ENCODE measurements at places on chromosomes 6 and 20. TPM values are rescaled to one million over a fixed set of nuclear protein-coding genes. Genes with fewer than 3 reads are reported as not detected.

Gene BPIFA1
- not detected for total RNA-seq

Gene C2
- total RNA-seq = 6.5 TPM

DNA sequence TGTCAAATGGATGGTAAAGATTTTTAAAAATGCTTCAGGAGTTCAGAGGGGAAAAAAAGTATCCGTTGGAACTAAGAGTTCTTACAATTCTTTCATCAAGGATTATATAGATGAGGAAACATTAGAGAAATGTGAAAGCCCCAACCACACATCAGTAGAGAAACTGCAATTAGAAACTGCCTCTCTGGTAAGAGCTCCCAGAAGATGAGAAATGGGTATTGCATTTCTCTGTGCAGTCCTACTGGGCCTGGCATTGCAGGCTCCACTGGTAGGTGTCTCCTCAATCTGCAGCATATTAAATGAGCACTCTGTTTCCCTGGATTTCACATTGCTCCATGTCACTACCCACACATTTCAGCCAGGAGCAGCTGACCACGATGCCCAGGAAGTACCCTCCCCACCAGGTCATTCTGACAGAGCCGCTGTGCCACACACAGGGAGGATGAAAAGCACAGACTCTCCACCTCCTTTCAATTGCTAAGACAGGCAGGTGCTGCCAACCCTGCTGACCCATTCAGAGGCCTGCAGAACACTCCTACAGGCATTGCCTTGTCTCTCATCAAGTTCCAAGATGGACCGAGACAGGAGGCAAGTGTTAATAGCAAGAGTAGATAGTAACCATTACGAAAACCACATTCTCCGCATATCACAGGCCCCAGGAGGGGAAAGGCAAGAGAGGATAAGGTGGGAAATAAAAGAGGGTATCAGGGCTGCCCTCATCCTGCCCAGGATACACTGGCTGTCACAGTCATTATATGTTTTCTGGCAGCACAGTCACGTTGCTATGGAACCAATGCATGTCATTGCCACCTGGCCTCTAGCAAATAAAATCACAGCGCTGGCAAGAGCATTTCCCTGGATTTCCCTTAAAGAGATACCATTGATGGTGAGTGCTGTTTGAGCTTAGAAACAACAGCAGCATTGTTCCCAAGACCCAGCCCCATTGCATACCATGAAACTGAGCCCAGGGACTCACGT, 241.7 kb downstream of the ATXN1 start:
- no peak overlapping the region for H3K27ac ChIP-seq
- no peaks in the 10 kb centered on the region for H3K27me3 ChIP-seq
- no peaks in the 10 kb centered on the region for H3K4me1 ChIP-seq
- no peaks in the 10 kb centered on the region for H3K36me3 ChIP-seq
- H3K4me3 ChIP-seq = no peak overlapping the region

Gene DLK2
- total RNA-seq = 3.0 TPM

GRCh38 chr6:12598919-12599318, 117.6 kb upstream of the PHACTR1 start:
- H3K27ac ChIP-seq = no peak overlapping the region
- no peak overlapping the region for H3K4me3 ChIP-seq
- no peaks in the 10 kb centered on the region for H3K27me3 ChIP-seq
- no peaks in the 10 kb centered on the region for H3K36me3 ChIP-seq

Gene RNGTT
- total RNA-seq = 9.6 TPM

Gene BPI
- not detected for total RNA-seq

Gene PTPN1
- 32.9 TPM for total RNA-seq

DNA sequence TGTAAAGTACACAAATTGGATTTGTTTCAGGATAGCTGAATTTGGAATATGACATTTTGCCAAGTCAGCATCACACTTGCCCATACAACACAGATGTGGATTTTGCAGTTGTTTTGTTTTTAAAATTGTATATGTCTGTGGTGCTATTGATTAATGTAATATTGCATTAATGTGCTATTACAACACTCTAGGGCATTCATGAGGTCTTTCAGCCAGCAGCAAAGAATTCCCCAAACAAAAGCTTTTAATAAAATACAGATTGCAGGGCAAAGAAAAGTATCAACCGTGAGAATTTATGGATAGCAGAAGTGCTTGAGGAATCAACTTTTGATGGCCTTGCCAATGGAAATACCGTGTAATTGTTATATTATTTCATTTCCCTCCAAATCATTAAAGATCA, 144.9 kb downstream of the AIG1 start:
- no peaks in the 10 kb centered on the region for H3K36me3 ChIP-seq
- DNase-seq = no peak
- no peaks in the 10 kb centered on the region for H3K4me1 ChIP-seq
- H3K27me3 ChIP-seq = no peaks in the 10 kb centered on the region
- no peak overlapping the region for H3K4me3 ChIP-seq
- H3K27ac ChIP-seq = peak overlapping the region; percentile 2

All from heart right ventricle (tissue), 16 donors.